Fibroblast of the conjunctiva (primary cell): ENCODE measurements at places on chromosomes 4 and X.
A peak's percentile ranks its signal among the peaks of the same experiment; 100 is the strongest.

DNA sequence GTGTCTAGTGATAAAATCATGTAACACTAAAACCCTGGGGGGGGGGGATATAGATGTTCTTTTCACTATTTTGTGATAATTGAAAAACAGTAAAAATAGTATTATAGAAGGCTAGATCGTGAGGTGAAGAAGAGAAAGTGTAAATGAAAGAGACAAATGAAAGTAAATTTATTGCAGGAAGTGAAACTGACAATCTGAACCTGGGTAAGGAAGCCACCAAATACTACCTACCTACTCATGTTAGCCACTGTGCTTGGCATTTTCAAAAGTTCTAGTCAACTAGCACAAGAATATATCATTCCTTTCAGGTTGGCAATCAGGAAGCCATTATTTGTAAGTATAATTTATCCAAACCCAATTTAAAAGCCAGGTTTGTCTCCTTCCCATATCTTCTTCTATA, 1366.1 kb downstream of the FAM133A start:
- no peak for DNase-seq

DNA sequence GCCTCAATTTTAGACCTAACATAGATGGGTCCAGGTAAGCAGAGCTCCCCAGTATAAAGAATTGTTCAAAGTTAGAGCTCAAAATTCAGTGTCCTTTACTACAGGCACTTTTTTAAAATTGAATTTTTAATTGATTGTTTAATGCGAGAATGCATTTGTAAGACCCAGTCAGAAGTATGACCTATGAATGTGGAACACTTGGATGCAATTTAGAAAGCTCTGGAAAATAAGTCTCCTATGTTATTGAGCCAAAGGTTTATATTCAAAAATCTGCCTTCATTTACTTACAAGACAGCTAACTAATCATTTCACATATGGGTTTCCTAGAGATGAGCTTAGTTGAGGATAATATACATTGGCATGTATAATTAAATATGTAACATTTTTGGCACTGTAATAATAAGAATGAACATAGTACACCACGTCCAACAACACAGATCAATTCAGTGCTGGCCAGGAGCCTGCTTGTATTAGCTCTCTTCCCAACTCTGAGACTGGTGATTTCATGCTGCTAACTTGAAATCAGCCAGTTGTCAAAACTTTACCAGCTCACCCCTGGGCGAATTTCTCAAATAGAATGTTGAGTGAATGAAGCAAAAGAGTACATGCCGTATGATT, 197.2 kb upstream of the NPY2R start:
- no peak for DNase-seq

DNA sequence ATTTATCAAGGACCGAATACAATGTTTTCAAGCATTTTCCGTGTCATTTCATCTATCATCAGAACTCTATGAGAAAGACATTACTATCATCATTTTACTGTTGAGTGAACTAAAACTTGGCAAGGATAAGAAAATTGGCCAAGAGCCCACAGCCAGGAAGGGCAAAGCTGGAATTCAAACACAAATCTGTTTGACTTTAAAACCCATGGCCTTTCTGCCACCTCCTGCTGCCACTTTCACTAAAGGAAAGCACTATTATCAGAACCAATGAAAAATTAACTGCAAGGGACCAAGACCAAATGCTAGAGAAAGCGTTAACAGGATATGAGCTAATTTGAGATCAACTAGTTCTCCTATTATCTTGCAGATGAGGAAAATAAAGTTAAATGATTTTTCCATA, 2759.2 kb downstream of the ARAP2 start:
- DNase-seq: no peak

- peak; percentile 78 for DNase-seq
Measured at GRCh38 chrX:13078739-13079444, 34.5 kb upstream of the FAM9C start.

GRCh38 chr4:181933471-181933870, 309.7 kb upstream of the TENM3 start:
- no peak for DNase-seq

DNA sequence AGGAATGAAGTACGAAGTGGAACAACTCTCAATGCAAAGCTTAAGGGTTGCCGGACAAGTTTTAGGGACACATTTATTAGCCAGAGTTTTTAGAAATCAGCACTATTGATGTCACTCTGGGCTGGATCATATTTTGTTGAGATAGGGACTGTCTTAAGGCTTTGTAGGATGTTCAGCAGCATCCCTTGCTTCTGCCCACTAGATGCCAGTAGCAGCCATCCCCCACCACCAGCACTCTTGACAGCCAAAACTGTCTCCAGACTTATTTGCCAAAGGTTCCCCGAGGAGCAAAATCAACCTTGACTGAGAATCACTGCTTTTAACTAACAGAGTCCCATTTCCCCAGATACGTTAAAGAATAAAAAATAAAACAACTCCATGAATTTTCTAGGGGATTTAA, 1497.3 kb downstream of the STIM2 start:
- DNase-seq: peak; percentile 27

DNA sequence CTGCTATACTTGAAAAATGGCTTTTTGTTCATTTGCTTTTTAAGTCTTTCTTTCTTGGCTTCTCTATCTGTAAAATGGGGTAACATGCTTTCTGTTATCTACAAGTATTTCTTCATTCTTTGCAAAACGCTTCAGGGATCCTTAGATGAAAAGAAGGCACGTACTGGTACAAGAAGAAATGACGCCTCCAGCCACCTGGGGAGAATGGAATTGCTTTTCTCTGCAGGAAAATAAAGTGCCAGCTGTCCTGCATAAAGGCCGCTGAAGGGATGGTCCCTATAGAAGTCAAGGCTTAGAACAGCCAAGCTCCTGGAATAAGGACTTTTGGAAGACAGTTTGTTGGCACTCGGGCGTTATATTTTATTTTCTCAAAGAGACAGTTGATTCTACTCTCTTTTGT, 210.8 kb upstream of the RASGEF1B start:
- no peak for DNase-seq

GRCh38 chr4:2186133-2186864, 55.6 kb downstream of the HAUS3 start:
- DNase-seq: no peak

- peak; percentile 43 for DNase-seq
Measured at GRCh38 chr4:52376132-52376704, 282.9 kb downstream of the USP46 start.

DNA sequence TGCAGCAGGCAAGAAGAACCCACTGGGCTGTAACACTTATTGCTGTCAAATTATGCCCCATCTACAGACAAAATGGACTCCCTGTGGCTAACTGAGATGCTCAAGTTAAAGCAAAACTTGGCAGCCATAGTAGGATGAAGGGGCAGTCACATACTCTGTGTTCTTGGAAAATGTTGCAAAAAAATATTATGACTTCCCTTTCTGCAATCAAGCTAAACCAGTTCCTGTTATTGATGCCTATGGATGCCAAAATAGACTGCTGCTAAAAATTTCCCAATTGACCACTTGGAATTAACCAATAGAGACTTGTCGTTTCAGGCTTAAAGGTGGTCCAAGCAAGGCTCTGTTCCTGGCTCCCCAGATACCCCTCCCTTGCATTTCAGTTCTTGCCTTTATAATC, 49.5 kb downstream of the IQCM start:
- no peak for DNase-seq

- DNase-seq: no peak
Measured at GRCh38 chr4:15317246-15317645, 110.6 kb upstream of the C1QTNF7 start.

GRCh38 chrX:39308126-39308525, 506.9 kb downstream of the MID1IP1 start:
- DNase-seq: no peak

DNA sequence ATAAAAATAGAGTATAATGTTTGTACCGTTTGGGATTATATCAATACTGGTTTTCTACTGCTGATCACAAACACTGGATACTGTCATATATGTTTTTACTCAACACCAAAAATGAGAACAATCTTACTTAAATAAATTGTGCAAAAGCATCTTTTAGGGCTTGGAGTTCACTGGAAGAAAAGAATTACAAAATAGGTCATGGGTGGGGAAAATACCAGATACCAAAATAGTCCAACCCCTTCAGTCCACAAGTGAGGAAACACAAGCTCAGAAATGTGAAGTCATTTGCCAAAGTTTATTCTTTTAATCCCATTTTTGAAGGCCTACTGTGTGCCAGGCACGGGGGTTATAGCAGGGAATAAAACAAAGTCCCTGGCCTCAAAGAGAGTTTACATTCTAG, 64.4 kb downstream of the ADGRG2 start:
- DNase-seq: no peak

GRCh38 chr4:152628128-152628527, 51.7 kb downstream of the TMEM154 start:
- peak; percentile 42 for DNase-seq

GRCh38 chr4:105194328-105195231, 47.9 kb downstream of the TET2 start:
- DNase-seq: no peak

DNA sequence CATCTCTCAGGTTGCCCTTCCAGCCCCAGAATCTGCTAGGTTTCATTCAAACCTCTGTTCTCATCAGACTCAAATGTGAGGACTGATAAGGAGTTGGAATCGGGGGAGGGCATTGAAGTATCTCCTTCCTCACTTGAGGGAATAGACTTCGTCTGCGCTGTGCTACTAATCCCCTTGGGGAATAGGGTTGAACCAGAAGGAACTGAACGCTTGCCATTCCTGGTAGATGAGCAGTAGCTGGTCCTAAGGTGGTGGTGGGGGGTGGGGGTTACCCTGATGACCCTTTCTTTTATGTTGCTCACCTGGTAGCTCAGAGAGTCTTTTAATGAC, 692 bp upstream of the SLC9A7 start:
- no peak for DNase-seq

- no peak for DNase-seq
Measured at GRCh38 chr4:82398263-82398662, 24.5 kb upstream of the HNRNPD start.

DNA sequence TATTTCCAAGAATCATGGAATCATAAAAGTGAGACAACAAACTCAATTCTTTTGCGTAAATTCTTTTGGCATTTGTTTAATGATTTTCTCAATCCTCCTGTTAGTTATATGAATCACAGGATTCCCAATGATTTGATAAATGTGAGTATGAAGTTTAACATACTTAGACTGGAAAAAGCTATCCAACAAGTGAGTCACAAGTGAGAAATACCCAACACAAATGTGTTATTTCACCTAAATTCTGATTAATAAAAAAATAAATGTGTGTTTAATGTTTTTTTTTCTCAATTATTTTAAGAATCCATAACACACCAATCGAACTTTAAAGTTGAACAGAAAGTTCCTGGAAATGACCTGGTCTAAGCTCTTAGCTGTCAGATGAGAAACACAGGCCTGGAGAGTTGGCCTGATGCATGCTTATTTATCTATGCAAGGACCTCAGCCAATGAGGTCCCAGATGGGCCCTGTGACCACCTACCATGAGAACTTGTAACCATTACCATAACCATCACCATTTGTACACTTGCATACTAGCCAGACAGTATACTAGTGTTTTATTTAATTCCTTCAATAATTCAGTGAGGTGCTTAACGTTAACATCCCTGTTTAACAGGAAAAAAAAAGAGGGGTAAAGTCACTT, 386.7 kb downstream of the SPRY1 start:
- no peak for DNase-seq

- no peak for DNase-seq
Measured at GRCh38 chr4:175412746-175413145, 399.3 kb downstream of the GPM6A start.

DNA sequence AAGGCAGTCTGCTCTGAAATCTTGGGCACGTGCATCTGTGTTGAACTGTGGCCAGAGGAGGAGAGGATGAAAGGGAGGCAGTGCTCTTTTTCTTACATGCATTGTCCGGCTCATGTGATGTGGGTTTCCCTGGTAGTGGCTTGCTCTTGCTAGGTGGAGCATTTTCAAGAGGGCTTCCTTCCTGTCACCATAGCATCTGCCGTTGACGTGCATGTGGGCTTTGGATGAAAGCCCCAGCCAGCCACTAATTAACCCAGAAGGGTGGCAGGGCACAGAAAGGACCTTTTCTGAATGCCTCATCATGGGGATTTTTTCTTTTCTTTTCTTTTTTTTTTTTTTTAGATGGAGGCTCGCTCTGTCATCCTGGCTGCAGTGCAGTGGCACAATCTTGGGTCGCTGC, 121.3 kb downstream of the GPR143 start:
- no peak for DNase-seq

DNA sequence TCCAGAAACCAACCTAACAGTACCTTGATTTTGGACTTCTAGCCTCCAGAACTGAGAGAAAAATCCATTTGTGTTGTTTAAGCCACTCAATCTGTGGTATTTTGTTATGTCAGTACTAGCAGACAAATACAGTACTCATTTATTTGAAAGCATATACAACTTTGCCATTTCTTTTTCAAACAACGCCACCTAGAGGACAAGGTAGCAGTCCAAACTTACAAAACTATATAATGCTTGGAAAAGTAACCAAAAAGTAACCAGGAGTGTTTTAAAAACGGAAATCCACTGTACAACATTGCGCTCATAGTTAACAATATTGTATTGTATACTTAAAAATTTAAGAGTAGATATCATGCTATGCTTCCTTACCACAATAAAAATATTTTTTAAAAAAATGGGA, 37.0 kb upstream of the FGF13 start:
- peak; percentile 8 for DNase-seq

GRCh38 chr4:95007998-95008397, 250.2 kb downstream of the BMPR1B start:
- DNase-seq: no peak

DNA sequence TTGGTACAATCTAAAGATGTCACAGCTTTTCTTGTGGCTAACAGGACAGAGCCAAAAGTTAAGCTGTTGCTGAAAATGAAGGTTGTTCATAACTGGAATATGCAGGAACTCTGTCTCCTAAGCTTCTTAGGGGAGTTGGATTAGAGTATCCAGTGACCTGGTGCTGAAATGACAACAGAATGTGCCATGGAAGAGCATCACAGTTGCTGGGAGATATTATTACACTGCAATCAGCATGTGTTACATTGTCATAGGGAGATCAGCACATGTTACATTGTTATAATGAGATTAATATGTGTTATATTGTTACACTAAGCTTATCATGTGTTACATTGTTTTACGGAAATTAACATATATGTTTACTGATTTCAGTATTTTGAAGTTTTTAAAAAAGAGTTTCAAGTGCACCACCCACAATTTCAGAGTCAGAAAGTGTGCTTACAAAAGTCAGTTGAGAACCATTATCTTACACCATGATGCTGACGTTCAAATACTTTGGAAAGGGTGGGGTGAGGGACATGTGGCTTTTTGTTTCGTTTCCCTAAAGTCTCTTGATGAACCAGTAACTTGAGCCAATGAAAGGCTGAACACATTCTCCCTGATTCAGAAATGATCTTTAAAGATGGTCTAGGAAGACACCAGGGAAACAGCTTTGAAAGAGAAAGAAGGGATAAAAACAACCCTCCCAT, 113.4 kb downstream of the DRD5 start:
- no peak for DNase-seq

DNA sequence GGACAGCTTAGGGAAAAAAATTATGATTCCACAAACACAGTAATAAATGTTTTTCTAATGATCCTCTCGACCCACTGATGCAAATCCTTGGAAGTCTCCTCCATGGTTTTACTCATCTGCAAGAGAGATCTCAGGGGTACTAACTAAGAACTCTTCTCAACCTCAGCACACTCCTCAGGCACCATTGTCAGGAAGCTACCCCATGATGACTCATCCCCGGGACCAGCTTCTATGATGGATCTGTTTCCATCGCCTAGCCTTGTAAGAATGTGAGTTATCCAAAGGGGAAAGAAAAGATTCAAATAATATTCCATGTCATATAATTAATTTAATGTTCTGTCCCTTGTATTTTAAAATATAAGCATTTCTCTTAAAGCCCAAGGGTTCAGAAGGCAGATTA, 816.1 kb upstream of the IGFBP7 start:
- DNase-seq: no peak
